ENCODE measurements at places on chromosomes 5 and 9. TPM values are rescaled to one million over a fixed set of nuclear protein-coding genes. Genes with fewer than 3 reads are reported as not detected.

Gene IPPK
- 7.0 TPM for total RNA-seq

Gene ZNF879
- total RNA-seq = 5.7 TPM

Gene PCDHB16
- 20.1 TPM for total RNA-seq

Gene MAMDC2
- total RNA-seq = 0.22 TPM

Gene SLC45A2
- 0.76 TPM for total RNA-seq

Gene ARHGEF37
- 1.0 TPM for total RNA-seq

Gene SPINK1
- total RNA-seq = not detected

Gene DNM1
- total RNA-seq = 276 TPM

Gene CBY3
- total RNA-seq = not detected

Gene TPPP
- total RNA-seq = 44.5 TPM

Gene RNF44
- total RNA-seq = 322 TPM

Gene NDUFS6
- total RNA-seq = 40.3 TPM

Gene SH3GL2
- 8.1 TPM for total RNA-seq

Gene DEPDC1B
- total RNA-seq = 8.2 TPM

Gene MEGF10
- total RNA-seq = 0.69 TPM

Gene ZNG1A
- 33.5 TPM for total RNA-seq

Gene DMRT3
- 1.7 TPM for total RNA-seq

Gene FRMD3
- total RNA-seq = 20.7 TPM

Gene SERF1A
- 45.4 TPM for total RNA-seq

Gene FREM1
- total RNA-seq = 1.7 TPM

Gene PCA3
- total RNA-seq = not detected

Gene MLANA
- total RNA-seq = not detected

Gene HAND1
- total RNA-seq = 0.47 TPM

Gene KIF20A
- 8.7 TPM for total RNA-seq

Gene PKD2L2
- total RNA-seq = not detected
